ENCODE measurements at places on chromosomes 1 and 21.

DNA sequence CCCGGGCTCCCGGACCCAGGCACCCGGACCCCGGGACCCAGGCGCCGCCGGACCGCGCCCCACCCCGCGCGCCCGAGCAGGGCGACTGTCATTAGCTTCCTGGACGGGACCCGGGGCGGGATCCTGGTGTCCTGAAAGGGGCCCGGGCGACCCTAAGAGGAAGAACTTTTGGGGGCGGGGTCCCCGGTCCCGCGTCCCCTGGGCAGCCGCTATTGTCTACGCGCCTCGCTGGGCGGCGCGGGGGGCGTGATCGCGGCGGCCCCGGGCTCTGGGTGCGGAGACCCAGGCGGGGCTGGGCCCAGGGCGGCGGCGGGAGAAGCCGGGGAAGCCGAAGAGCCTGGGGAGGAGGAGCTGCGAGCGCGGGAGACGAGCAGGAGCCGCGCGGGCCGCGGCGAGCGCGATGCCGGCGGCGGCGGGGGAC is 465 bp downstream of the HUNK start:
- no peak for DNase-seq

GRCh38 chr1:203117611-203118575 is 9.6 kb upstream of the ADORA1 start:
- no peak for DNase-seq

GRCh38 chr1:1399872-1400575 is 889 bp upstream of the CCNL2 start:
- no peak for DNase-seq

GRCh38 chr1:91703095-91703494 is 182.9 kb downstream of the TGFBR3 start:
- DNase-seq, result no peak

GRCh38 chr1:167836197-167836596 is 77.7 kb downstream of the ADCY10 start:
- no peak for DNase-seq

DNA sequence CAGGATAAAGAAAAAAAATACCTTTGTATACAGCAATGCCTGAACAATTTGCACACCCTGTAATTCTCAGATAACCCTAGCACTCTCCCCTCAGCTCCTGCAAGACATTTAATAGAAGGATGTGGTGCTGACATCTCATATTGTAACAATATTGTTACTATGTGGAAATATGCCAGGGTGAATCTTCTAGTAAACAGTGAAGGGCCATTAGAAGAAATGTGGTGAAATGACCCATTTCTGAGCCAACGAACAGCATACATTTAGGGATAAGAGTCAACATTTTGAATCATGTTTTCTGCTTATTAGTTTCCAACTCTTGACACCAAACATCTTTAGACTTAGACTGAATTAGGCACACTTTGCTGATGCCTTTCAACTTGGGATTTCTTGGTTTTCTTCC is 188.2 kb downstream of the KAZN start:
- DNase-seq, result no peak

DNA sequence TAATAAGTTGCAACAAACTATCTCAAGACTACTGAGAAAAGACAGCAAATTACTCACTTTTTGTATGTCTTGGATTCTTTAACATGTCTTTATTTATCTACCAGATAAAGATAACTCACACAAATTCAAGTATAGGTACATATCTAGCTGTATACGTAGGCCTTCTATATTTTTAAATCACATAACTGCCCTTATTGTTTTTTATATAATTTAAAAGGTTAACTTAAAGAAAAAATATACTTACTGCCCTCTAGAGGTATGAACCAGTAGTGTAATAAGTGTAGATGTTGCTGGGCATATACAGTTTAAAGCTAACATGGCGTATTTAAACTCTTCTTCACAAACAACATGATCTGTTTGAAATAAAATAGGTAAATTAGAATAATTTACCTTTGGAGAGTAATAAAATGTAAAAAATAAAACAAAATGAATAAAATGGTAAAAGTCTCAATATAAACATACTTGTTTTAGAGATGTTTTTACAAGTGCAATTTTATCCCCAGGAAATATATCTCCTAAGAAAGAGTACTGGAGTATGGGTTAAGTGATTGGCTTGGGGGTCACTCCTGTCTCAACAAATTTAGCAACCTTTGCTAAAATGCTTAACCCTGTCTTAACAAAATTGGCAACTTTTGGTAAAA is 235.2 kb downstream of the KCNT2 start:
- no peak for DNase-seq

DNA sequence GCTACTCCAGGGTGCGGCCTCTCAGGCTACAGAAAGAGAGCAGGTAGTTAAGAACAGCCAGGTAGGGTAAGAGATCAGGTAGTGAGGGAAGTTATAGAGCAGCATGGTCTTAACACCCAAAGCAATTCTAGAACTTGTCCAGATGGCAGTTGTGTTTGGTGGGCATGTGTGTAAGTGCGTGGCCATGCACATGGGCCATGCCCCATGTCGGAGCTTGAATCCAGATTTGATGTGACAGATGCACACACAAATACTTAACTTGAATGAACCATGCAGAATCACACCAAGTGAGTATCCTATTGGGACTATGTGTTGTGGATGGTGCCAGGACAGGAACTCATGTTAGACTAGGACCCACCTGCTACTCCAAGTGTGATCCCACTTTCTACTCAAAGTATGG is 145.7 kb upstream of the HMGB4 start:
- no peak for DNase-seq
